ENCODE measurements at places on chromosomes 16 and 17.
A peak's percentile ranks its signal among the peaks of the same experiment; 100 is the strongest.

GRCh38 chr17:17387017-17387497 is 83.9 kb downstream of the NT5M start:
- no peak for DNase-seq

- DNase-seq: no peak
Observed at GRCh38 chr17:15422392-15422965, 44.9 kb downstream of the CDRT4 start.

DNA sequence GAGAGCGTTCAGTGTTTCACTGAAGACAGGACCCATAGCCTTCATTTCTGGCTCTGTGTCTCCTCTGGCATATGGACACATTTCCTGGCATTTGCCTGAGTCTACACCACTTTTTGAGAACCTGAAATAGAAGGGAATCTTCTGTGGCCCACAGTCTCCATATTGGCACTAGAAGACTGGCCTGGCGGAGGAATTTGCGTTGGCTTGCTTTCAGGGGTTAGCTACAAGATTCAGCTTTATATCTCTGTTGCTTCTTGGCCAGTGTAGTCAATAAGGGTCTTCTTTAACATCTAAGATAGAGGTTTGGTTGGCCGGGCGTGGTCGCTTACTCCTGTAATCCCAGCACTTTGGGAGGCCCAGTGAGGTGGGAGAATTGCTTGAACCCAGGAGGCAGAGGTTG is 12.8 kb upstream of the CLEC18C start:
- DNase-seq: no peak

GRCh38 chr16:89847051-89847939 is 19.0 kb downstream of the SPIRE2 start:
- no peak for DNase-seq

- no peak for DNase-seq
Observed at GRCh38 chr17:33637534-33637933, 344.4 kb upstream of the ASIC2 start.

- no peak for DNase-seq
Observed at GRCh38 chr17:50467114-50467854, 1.4 kb downstream of the CHAD start.

DNA sequence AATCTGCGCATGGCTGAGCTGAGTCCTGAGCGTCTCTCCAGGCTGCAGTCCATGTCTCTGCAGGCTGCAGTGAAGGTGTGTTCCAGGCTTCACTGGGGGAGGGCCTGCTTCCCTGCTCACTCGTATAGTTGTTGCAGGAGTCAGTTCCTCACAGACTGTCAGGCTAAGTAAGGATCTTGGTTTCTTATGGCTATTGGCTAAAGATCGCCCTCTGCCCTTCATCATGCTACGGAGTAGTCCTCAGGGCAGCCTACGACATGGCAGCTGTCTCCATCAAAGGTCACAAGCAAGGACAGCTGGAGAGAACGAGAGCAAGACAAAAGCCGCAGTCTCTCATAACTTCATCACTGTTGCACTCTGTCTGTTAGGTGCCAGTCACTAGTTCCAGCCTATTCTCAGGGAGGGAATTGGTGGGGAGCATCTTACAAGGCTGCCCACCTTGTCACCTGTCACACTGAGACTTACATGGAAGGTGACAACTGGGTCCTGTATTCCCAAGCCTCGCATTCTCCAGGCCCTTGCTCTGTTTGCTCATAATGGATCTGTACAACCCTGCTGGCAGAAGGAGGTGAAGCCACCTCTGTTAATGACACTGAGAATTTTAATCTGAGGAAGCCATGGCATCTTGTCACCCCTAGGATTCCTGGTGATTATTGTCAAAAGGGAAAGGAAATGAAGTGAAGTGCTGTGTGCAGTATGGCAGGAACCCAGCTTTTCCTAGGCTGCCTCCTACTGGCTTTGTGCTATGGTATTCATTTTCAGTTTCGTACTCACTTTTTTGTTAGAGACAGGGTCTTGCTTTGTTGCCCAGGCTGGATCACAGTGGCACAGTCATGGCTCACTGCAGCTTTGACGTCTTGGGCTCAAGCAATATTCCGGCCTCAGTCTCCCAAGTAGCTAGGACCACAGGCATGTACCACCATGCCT is 43.4 kb downstream of the MFSD11 start:
- no peak for DNase-seq

GRCh38 chr17:73256220-73256619 is 5.5 kb downstream of the CPSF4L start:
- DNase-seq: no peak

GRCh38 chr16:55003916-55004315 is 73.3 kb downstream of the IRX5 start:
- no peak for DNase-seq

DNA sequence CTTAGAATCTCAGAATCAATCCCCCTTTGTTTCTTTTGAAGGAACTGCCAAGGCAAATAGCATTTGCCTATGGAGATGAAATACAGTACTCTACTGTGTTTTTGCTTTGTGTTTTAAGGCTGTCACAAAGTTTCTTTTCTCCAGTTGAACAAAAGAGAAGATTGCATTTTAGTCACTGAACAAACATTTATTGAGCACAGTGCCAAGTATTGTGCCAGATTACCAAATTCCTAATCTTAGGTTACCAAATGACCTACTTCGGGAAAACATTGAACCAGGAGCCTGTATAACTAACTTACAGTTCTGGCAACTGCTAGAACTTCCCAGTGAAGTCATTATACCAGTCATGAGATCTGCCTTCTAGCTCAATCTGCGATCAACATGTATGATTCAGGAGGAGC is 3.0 kb upstream of the UBB start:
- DNase-seq: peak; percentile 78

GRCh38 chr17:61280338-61280737 is 119.3 kb upstream of the TBX2 start:
- DNase-seq: no peak

- no peak for DNase-seq
Observed at GRCh38 chr17:9676820-9677310, 31.5 kb downstream of the USP43 start.

DNA sequence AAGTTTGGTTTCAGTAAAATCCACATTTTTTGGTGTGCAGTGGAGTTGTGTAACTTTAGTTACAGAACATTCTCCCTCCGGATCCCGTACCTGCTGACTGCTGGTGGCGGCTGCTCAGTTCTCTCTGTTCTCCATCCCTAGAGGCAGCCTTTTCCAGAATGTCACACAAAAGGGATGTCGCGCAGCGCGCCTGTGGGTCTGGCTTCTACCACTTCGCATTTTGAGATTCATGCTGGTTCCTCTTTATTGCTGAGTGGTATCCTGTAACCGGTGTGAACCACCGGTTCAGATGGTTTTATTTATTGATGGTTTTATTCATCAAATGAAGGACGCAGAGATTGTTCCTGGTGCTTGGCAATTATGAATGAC is 981 bp upstream of the CEP131 start:
- no peak for DNase-seq

GRCh38 chr17:32569171-32570080 is 82.6 kb downstream of the CDK5R1 start:
- DNase-seq: no peak

DNA sequence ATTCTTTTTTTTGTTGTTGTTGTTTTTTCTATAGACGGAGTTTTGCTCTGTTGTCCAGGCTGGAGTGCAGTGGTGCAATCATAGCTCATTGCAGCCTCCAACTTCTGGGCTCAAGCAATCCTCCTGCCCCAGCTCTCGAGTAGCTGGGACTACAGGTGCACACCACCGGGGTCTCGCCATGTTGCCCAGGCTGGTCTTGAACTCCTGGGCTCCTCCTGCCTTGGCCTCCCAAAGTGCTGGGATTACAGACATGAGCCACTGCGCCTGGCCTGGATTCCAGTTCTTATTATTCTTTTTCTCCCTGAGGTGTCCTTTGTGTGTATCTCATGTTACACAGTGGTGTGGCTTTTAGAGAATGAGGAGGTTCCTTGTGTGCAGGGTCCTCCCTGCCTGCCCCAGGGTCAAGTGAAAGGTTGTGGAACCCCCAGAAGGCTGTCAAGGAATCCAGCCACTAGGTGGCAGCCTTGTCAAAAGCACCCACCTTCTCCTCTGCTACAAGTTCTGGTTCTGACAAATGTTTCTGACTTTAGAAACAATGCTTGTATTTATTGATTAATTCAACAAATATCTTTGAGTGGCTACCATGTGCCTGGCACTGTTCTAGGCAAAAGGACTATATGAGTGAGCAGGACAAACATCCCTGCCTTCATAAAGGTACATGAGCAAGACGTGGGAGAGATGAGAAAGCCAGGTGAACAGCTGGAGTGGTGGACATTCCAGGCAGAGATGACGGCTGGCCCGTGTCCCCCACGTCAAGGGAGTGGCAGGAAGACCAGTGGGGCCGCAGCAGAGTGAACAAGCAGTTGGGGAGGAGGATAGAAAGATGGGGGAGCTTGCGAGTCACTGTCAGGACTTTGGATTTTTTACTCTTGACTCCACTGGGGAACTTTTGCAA is 112.4 kb downstream of the SPECC1 start:
- DNase-seq: peak; percentile 67

GRCh38 chr17:54807331-54807730 is 93.3 kb upstream of the TOM1L1 start:
- DNase-seq: no peak

DNA sequence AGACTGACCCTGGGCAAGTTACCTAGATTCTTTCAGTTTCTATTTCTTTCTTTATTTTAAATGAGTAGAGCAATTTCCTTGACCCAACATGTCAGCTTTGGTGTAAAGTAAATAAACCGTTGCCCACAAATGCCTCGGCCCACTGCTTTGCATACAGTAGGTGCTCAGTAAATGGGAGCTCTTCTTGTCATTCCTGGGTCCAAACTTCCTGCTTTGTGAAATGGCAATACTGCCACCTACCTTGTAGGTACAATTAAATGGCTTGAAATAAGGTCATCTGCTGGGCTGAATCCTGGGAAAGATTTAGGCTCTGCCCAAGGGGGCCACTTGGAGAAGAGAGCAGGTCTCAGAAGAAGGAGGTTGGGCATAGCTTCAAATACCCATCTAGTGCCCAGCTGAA is 253.0 kb downstream of the HS3ST3B1 start:
- no peak for DNase-seq

All from fibroblast of pulmonary artery (primary cell).